ENCODE measurements at places on chromosomes 2 and 18. TPM values are rescaled to one million over a fixed set of nuclear protein-coding genes. Genes with fewer than 3 reads are reported as not detected.

The MAP3K20 gene
- 29.3 TPM for polyA plus RNA-seq

The ACVR1C gene
- 0.23 TPM for polyA plus RNA-seq

The KCNIP3 gene
- polyA plus RNA-seq = 17.7 TPM

The FAM168B gene
- polyA plus RNA-seq = 121 TPM

The ALK gene
- polyA plus RNA-seq = 0.55 TPM
